ENCODE measurements at places on chromosomes 6 and 20.

GRCh38 chr20:20929341-20929740 is 176.8 kb downstream of the LINC00237 start:
- DNase-seq = no peak

- DNase-seq = no peak
Measured at GRCh38 chr6:124487623-124488431, 474.4 kb upstream of the RNF217 start.

- DNase-seq = no peak
Measured at GRCh38 chr20:59575653-59576052, 28.7 kb upstream of the PHACTR3 start.

DNA sequence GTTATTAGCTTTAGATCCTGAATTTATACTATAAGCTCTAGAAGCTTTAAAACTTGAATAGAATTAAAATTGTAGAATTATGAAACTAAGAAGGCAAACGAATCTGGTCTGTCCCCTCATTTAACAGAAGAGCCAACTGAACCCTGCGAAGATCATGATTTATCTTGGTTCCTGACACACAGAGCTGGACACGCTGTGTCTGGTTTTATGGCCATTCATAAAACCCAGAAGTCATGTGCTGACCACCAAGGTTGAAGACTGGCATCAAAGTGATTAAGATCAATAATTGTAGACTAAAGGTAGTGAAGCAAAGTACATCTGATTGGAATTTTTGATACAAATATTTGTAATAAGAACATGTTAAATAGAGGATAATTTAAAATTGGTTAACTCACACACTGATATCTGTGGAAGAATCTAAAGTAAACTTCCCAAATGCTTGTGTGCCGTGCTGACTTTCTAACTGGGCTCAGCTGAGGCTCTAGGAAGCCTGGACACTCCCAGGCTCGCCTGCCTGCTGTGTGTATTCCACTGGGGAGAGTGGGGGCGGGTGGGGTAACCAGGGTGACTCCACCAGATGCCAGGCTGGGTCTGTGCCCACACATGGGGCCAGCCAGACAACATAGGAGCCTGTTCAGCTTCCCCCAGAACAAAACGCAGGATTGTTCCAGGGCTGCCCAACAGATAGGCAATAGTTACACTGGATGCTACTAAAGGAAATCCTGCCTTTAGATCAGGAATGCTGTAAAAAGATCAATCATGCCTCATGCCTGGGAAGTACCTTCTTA is 42.1 kb upstream of the SLC22A3 start:
- no peak for DNase-seq

GRCh38 chr6:80541181-80541580 is 434.7 kb downstream of the BCKDHB start:
- DNase-seq = no peak

GRCh38 chr6:166281104-166281503 is 27.1 kb downstream of the PRR18 start:
- no peak for DNase-seq

- DNase-seq = no peak
Measured at GRCh38 chr6:12849809-12850198, 133.2 kb downstream of the PHACTR1 start.

- DNase-seq = no peak
Measured at GRCh38 chr20:60214901-60215815, 256.9 kb downstream of the CDH26 start.

DNA sequence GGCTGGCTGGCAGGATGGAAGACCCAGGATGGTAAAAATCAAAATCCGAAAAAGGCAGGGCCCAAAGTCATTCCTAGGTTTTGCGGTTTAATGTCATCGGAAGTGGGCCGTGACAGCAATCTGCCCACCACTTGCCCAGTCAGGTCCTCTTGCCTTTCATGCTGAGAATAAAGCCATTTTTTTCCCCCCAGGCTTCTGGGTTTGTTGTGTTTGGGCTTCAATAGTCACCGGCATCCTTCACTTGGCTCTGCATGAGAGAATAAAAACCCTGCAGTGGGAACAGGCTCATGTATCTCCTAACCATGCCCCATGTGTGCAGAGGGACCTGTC is 56.1 kb downstream of the MEP1A start:
- DNase-seq = no peak

GRCh38 chr6:142408409-142408808 is 106.6 kb downstream of the ADGRG6 start:
- DNase-seq = no peak

- no peak for DNase-seq
Measured at GRCh38 chr6:111024681-111025080, 42.8 kb downstream of the RPF2 start.

- no peak for DNase-seq
Measured at GRCh38 chr6:80234908-80235307, 128.4 kb downstream of the BCKDHB start.

DNA sequence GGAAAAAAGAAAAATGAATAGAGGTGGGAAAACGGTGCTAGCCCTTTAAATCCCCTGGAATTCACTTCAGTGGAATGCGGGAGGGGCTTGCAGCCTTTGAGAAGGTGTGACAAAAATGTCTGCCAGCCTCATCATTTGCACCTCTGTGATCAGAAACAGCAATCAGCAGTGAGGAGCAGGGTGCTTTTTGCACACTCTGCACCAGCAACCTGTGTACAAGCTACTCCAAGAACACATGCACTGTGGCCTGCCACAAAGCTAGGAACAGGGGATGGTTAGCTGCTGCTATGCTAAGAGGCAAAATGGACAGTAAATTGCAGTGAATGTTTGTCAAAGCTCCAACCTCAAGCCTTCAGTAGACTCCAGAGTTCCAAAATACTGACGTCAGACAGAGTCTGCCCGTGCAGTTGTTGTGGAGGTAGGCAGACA is 29.7 kb downstream of the GINS1 start:
- no peak for DNase-seq

DNA sequence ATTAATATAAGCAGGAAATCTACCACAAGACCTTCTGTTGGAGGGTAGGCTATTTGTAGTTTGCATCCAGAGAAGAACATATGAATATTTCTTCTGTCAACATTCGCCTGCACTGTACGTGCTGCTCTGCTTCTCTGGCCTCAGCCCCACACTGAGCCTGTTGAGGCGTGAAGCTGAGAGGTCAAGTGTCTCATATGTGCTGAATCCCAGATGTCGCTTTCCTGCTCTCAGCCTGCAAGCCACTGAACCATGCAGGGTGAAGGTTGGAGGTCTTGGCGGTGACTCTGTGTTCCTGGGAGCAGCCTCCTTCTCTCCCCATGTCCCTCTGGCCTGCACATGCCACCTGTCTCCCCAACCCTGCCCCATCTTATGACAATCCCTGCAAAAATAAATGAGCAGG is 83.6 kb downstream of the TMEM170B start:
- DNase-seq = no peak

- DNase-seq = no peak
Measured at GRCh38 chr6:69818223-69818930, 21.6 kb upstream of the LMBRD1 start.

DNA sequence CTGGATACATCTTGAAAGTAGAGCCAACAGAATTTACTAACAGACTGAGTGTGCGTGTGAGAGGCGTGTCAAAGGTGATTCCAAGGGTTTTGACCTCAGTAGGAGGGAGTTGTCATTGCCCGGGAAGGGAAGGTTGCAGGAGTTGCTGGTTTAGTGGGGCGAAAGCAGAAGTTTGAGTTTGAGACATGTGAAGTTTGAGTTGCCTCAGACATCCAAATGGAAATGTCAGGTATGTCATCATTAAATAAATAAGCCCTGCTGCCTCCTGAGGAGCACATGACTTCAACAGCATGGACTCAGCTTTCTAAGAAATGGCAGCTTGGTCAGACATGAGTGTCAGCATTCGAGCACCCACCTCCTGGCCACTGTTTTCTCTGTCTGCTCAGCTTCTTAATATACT is 26.6 kb upstream of the TGM2 start:
- no peak for DNase-seq

DNA sequence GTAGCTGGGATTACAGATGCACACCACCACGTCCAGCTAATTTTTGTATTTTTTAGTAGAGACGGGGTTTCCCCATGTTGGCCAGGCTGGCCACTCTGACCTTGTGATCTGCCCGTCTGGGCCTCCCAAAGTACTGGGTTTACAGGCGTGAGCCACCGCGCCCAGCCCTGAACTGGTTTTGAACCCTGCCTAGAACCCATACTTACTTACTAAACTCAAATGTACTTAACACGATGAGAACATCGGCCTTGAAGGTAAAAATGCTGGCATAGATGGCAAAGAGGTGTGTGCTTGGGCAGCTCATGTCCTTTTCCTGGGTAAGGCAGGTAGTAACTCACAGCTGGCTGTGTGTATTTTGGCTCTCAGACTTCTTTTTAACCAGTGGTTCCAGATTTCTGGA is 3.2 kb upstream of the ARMC12 start:
- DNase-seq = no peak

DNA sequence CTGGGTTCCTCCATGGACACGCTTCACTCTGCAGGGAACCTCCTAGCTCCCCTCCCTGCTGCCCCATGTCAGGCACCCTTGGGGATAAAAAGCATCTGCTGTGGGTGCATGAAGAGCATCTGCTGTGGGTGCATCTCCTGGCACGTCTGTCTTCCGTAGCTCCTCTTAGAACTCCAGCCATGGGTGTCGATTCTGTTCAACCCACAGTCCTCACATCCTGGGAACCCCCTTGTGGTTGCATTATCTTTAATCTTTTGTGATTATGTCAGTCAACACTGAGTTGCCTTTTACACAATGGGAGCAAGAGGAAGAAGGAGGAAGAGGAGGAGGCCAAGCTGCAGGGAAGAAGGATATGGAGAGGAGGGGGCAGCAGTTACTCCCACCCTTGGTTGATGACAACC is 24.1 kb upstream of the CCR6 start:
- no peak for DNase-seq

DNA sequence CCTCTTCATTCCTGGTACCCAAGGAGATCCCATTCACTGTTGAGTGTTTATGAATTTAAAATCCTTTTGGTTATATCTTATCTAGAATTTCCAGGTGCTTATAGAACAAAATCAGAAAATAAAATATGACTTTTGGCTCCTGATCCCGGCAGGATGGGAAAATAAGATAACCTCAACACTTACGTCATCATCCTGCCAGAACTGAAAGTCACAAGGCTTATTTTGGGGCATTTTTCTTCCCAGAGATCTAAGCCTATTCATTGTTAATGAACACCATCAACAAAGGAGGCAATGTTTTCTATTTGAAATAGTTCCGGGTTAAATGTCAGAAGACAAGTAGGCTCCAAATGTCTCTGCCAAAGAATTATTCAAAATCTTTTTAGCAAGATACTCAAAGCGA is 580.6 kb downstream of the TFAP2A start:
- DNase-seq = no peak

DNA sequence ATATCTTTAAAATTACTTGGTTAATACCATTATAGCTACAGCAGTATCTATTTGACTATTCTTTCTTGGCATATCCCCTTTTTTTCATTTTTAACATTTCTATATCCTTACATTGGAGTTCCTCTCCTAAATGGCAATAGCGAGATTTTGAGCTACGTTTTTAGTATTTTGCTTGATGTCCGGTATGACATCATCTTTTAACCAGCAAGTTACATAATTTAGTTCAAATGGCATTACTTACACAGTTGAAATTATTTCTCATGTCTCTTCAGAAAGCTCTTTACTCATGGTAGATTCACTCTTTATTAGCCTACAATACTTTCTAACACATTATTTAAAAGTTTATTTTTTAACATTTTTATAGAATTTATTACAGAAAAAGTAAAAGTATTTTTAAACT is 701.7 kb upstream of the EPHA7 start:
- DNase-seq = no peak

DNA sequence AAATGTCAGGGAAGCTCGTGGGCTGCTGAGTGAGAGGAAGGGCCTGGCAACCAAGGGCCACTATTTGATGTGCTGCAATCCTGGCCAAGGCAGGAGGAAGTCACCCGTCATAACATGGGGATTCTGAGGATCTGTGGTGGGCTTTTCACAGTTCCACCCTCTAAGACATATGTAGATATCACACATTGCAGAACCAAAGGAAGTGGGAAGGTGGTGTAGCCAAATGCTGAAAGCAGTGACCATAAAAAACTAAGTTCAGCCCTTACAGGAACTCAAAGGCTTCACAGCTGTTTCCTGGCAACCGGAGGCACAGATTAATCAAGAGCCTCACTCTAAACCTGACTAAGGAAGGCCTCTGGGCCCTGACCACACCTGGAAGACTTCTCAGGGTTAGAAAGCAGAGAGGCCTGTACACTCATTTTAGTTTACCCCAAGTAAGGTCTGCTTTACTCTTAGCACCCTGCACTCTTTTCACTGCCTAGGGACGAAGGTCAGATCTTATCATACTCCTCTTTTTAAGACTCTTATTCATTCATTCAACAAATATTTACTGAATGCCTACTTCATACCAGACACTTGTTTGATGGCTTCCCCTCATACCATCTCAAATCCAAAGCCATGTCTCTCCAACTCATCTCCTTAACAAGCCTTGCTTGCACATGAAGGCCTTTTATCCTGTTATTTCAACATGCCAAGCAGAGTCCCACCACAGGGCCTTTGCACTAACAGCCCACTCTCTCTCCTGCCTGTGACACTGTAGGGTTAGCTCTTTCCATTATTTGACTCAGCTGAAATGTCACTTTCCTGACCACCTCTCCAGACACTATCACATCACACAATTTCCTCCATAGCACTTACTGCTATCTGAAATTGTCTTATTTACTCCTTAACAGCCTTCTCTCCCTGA is 2.6 kb downstream of the UBE2V1 start:
- no peak for DNase-seq

DNA sequence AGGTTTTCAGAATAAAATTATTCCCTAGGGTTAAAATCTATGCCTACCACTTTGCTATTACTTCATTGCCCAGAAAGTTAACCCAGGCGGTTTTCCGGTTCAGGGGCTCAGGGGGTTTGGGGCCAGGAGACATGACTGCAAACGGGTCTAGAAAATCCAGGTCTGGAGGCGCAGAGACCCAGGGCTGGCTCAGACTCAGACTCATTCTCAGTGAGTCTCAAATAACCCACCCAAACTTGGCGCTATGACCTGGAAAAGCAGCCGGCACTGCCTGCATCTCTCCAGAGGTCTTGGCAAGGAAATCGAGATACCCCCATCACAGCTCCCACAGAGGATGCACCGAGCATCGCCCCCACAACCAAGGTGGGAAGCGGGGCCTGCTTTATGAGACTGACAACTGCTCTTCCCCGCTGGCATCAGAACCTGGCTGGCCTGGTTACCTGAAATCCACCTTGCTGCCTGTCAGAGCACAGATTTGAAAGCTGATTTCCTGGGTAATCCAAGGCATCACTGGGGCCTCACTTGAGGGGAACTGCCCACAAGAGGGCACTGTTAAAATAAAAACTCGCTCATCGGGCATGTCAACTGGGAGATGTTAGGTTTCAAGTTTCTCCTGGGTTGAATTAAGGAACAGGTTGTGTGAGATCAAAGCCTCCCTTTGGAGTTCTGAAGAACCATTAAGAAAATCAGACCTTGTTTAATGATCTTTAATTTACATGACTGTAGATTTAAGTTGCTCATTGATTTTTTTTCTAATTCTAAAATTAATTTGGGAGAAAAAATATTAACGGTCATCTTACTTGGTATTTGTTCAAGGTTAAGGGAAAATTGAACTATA is 55.1 kb downstream of the KIF16B start:
- no peak for DNase-seq

GRCh38 chr6:75761489-75761888 is 12.4 kb downstream of the MYO6 start:
- DNase-seq = no peak

- no peak for DNase-seq
Measured at GRCh38 chr20:57091748-57092111, 174.7 kb downstream of the BMP7 start.

GRCh38 chr6:6657085-6657819 is 68.7 kb downstream of the LY86 start:
- no peak for DNase-seq
